ENCODE measurements at places on chromosomes 13 and 19.

DNA sequence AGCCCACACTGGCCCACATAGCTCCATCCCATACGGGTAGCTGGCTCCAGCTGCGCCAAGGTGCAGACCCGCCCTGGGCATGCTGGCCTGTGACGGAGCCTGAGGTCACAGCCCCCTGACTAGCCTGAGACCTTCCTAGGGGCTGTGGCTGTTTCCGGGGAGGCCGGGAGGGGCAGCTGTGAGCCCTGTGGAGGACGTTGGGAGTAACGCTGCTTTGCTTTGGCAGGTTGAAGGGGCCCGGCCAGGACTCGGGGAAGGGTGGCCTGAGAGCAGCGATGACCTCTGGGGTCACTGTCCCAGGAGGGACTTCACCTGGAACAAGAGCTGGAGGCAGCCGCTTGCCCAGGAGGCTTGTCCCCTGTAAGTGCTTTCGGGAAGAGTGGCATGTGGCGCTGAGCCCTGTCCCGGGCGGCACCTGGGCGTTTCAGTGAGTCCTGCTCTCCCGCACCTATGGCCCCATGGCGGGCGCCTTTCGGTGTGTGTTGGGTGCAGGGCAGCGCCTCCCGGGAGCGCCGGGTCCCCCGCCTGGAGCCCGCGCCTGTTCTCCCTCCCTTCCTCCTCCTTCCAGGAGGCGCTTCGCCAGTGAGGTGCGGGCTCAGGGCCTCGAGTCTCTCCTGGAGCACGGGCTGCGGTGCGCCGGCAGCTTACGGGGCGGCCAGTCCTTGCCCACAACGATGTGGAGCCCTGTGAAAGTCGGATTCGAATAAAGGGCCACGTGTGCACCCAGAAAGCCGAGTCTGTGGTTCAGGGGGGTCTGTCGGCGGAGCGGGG is 1.1 kb upstream of the FAM174C start:
- DNase-seq = no peak

GRCh38 chr13:67096418-67096817 is 133.7 kb downstream of the PCDH9 start:
- no peak for DNase-seq

DNA sequence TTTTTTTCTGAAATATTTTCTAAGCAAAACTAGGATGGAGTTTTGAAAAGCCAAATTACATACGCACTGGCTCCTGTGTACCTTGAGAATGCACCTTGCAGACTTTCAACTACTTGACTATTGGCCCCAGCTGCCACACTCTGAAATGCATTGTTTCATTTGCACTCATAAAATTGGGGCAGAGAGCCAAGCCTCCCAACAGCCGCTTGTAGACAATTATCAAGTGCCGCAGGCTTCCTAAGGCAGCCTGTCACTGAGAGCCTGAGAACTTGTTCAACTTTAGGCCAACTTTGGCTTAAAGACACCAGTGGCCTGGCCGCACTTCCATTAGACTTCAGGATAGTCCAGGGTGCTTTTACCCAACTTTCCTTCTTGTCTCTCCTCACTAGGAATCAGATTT is 115.7 kb upstream of the STARD13 start:
- no peak for DNase-seq

DNA sequence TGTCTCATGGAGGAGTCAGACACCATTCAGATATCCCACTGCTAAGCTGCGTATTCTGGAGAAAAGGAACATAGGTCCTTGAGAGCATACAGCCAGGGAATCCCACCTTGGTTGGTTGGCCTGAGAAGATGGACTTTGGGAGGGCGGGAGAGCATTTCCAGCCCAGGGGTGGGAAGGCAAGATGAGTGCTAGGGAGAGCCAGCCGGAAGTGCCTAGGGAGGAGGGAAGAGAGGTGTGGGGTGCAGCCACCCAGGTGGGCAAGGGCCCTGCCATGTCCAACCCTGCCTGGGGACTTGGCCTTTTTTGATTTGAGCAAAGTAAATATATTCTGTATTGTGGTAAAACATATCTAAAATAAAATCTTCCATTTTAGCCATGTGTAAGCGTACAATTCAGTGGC is 19.7 kb downstream of the SIAH3 start:
- DNase-seq = no peak

Measured in AG10803 (cell line).